ENCODE measurements at places on chromosomes 2 and 18. TPM values are rescaled to one million over a fixed set of nuclear protein-coding genes. Genes with fewer than 3 reads are reported as not detected.

- no peak for DNase-seq
Observed at GRCh38 chr2:78780256-78780655, 245.2 kb upstream of the REG3G start.

Gene FAM228A
- not detected for total RNA-seq

- DNase-seq, result no peak
Observed at GRCh38 chr2:178110681-178111080, 1.6 kb upstream of the RBM45 start.

Gene C2orf49
- 25.8 TPM for total RNA-seq

DNA sequence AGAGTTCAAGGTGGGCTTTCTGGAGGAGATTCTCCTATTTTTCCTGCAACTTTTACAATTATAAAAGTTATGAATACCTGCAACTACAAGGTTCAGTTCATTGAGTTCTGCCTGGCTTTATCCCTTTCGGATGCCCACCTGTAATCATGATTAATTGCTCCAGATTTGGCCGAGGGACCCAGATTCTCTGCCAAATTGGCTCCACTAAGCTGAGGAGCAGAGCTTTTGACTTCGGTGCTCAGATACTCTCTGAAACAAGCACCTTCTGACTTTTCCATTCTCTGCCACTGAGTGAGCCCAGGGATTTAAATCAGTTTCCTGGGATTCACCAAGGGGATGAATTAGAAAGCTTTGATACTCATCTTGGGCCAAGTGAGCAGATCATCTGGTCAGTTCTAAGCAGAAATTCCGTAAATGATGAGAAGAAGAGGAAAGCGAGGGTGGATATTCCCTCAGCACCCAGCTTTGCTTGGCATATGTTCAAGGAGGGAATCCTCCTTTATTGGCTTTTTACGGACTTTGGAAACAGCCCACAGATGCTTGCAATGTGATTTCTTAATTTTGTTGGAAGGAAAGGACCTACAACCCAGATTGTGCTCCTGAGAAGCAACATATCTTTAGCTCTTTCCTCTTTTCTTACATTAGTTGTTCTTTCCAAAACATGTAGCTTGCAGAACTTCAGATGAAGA is 179.2 kb downstream of the SETBP1 start:
- DNase-seq, result no peak

Gene GAL3ST2
- total RNA-seq, result 0.19 TPM

Gene KCNS3
- total RNA-seq, result 5.3 TPM

Gene DLX1
- 10.0 TPM for total RNA-seq

- no peak for DNase-seq
Observed at GRCh38 chr18:11146238-11146946, 3.0 kb downstream of the PIEZO2 start.

DNA sequence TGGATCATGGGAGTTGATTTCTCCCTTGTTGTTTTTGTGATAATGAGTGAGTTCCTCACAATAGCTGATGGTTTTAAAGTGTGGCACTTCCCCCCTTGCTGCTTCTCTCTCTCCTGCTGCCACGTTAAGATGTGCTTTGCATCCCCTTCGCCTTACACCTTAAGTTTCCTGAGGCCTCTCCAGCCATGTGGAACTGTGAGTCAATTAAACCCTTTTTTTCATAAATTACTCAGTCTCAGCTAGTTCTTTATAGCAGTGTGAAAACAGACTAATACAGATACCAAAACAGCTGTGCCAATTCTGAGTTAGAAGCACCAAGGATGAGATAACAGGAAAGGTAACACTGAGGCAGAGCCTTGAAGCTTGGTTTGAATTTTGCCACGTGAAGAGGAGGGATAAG is 44.7 kb downstream of the ITSN2 start:
- DNase-seq, result no peak

- no peak for DNase-seq
Observed at GRCh38 chr2:157897106-157897971, 21.2 kb upstream of the ACVR1 start.

Gene IFIH1
- total RNA-seq, result 17.5 TPM

- no peak for DNase-seq
Observed at GRCh38 chr2:1729242-1729641, 15.1 kb downstream of the PXDN start.

DNA sequence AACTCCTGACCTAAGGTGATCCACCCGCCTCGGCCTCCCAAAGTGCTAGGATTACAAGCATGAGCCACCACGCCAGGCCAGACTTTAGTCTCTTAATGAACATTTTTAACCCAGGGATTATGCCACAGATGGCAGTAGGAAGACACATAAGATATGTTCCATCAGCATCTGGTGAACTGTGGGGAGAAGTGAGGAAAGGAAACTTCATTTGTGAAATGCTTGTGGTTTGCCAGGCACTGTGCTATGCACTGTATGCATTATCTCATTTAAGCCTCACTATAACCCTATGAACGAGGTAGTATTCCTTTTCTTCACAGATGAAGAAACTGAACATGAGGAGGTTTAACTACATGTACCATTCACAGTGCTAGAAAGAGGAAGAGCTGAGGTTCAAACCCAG is 29.3 kb downstream of the PTRHD1 start:
- no peak for DNase-seq

GRCh38 chr2:134683561-134684112 is 35.2 kb downstream of the TMEM163 start:
- DNase-seq, result no peak

GRCh38 chr18:10052871-10053270 is 139.1 kb downstream of the VAPA start:
- no peak for DNase-seq

DNA sequence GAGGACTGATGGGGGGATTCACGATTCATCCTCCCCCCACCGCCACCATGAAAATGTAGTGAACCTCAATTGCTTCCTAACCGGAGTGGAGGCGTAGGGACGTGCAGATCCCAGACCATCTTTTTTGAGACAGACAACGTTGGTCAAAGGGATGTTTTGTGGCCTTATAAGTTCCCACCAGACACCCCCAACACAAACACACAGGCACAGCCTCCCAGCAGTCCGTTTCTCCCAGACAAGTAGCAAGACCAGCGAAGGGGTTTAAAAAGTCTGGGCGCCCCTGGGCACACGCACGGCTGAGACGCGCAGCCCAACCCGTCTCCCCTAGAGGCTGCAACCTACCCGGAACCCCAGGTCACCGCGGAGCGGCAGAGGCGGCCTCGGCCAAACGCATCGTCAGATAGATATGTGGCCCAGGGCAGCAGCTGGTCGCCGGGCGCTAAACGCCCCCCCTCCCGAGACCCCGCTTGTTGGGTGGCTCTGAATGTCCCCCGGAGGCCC is 1.3 kb downstream of the GBX2 start:
- no peak for DNase-seq

GRCh38 chr2:118846442-118846952 is 951 bp downstream of the EN1 start:
- no peak for DNase-seq

DNA sequence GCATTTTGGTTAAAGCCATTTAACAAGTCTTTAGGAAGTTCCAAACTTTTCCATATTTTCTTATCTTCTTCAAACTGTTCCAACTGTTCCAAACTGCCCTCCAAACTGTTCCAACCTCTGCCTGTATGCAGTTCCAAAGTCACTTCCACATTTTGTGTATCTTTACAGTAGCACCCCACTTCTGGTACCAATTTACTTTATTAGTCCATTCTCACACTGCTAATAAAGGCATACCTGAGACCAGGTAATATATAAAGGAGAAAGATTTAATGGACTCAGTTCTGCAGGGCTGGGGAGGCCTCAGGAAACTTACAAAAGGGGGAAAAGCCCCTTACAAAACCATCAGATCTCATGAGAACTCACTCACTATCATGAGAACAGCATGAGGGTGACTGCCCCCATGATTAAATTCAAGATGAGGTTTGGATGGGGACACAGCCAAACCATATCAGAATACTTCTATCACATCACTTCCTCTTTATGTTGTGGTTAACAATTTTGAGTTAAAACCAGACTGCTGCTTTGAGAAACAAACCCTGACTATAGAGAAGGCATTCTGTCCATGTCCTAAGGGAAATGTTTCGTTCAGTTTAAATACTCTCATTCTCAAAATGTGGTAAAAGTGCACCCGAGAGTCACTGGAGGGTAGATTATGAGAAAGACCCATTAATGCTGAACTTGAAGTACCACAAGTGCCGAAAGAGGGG is 11.0 kb downstream of the IL18R1 start:
- DNase-seq, result no peak

Gene MDH1B
- 0.64 TPM for total RNA-seq

GRCh38 chr2:25894135-25894830 is 16.0 kb upstream of the ASXL2 start:
- no peak for DNase-seq

DNA sequence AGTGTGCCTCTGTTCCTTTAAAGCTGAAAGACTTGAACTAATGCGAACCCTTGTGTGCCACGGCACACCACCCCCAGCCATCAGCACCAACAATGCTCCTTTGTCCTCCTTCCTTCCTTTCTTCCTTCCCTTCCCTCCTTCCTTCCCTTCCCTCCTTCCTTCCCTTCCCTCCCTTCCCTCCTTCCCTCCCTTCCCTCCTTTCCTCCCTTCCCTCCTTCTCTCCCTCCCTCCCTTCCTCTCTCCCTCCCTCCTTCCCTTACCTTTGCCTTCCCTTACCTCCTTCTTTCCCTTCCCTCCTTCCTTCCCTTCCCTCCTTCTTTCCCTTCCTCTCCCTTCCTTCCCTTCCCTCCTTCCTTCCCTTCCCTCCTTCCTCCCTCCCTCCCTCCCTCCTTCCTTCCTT is 208.3 kb upstream of the PXDN start:
- no peak for DNase-seq

Gene ANKAR
- total RNA-seq, result 2.0 TPM

DNA sequence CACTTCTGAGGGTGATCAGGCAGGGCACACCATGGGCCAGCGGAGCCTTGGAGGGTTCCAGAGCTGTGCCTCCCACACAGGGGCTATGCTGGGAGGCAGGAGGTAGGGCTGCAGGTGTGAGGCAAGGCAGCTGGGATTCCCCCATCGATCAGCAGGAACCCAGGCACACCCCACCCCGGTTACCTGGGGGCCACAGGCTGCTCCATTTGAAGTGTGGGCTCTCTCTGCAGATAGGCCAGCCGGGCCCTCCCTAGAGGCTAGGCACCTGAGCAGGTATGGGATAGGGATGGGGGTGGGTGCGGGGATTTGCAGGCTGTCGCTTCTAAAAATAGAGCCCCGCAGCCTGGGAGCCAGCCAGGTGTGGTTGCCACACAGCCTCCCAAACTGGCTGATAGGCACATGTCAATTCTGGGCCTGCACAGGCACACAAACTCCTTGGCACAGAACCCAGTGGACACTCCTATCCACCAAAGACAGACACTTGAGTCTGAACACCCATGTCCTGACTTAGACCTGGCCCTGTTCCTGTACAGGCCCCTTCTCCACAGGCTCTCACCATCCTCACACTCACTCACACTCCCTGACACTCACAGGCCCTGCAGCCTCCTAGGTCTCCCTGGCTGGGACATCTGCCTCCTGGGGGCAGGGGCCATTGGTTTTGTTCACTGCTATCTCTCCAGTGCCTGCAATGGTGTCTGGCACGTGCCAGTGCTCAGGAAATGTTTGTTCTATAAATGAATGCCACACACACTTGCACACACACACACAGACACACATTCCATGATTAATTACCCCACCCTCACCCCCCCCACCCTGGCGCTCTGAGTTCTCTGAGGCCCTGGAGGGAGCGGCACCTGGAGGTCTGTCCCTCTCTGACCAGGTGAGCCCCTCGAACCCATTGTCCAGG is 73.4 kb downstream of the ZFP36L2 start:
- DNase-seq, result no peak

DNA sequence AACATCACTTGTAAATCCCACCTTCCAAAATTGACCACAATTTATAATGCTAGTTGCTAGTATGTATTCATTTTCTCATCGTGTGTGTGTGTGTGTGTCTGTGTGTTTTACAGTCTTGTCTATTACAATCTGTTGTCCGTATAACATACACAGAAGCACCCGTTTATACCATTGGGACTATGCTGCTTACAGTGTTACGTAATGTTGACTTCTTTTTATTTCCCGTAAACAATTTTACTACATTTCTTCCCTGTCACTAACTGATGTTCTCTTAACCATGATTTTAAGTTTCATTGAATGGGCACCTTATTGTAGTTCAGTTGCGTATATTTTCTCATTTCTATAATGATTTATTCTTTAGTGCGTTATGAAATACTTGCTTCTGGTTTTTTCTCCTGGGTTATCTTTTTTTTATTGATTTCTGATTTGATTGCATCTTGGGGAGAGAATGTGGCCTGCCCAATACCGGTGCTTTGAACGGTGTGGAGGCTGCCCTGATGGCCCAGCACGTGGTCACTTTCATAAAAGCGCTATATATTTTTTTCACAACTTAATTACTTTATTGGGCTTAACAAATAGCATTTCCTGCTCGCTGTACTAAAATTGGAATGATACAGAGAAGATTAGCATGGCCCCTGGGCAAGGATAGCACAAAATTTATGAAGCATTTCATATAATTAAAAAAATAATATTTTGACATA is 14.5 kb upstream of the ASB1 start:
- no peak for DNase-seq

GRCh38 chr2:71576541-71576940 is 123.2 kb downstream of the DYSF start:
- DNase-seq, result no peak

DNA sequence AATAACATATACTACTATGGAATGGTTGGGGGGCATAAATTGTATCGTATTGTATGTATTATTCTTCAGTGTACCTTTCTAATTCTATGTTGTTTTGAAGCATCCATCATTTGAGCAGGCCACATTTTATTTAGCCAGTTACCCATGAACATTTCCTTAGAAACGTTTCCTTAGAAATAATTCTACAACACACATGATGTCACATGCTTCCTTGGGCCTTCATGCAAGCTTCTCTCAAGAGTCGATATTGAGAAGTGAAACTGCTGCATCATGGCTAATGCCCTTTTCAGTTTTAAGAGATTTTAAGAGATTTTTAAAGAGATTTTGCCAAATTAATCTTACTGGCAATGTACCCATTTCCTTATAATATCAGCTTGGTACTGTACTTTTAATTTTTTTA is 63.9 kb downstream of the ALPK2 start:
- DNase-seq, result no peak

Gene TMEM178A
- 9.3 TPM for total RNA-seq

Gene FEV
- 51.1 TPM for total RNA-seq

DNA sequence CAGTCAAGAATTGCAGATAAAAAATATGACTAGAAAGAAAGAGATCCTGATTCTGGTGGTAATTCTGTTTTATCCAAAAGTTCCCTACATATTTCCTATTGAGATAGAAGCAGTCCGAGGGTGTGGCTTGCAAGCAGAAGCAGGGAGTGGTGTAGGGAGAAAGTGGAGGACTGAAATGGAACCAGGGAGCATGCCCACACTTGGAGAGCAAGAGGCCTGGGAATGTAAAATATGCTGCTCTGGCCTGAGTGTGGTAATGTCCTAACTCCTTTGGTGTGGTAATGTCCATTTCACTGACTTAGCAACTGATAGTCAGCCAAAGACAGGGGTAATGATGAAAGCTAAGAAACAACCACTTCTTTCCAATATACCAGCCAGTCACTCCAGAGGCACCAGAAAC is 30.1 kb upstream of the FMNL2 start:
- DNase-seq, result no peak

DNA sequence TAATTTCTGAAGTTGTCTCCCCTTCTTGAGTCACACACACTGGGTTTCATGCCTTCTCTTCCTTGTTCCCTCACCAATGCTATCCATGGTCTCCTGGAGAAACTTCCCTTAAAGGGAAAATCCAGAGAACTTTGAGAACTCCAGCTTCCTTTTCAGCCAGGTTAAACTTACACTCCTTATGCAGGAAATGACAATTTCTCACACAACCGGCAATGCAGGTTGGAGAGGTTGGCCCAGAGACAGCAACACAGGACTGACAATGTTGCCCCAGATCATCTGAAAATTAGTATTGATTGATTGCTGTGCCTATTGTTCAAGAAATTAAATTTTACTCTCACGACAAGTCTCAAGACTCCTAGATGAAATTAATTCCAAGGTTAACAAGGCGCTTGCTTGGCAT is 292.2 kb downstream of the NYAP2 start:
- no peak for DNase-seq

Gene APOB
- total RNA-seq, result 70.3 TPM

Gene HOXD1
- 7.7 TPM for total RNA-seq
